ENCODE measurements at places on chromosomes 16 and 17.
A peak's percentile ranks its signal among the peaks of the same experiment; 100 is the strongest.

GRCh38 chr17:57902117-57902799 is 52.4 kb upstream of the MRPS23 start:
- DNase-seq: no peak

GRCh38 chr16:57755061-57755684 is 19.6 kb downstream of the KATNB1 start:
- no peak for DNase-seq

GRCh38 chr16:80058214-80058613 is 457.7 kb upstream of the MAF start:
- DNase-seq: peak; percentile 22

GRCh38 chr16:19913340-19913645 is 28.6 kb upstream of the GPRC5B start:
- no peak for DNase-seq

GRCh38 chr17:35080536-35080935 is 17.0 kb upstream of the RFFL start:
- DNase-seq: no peak

- no peak for DNase-seq
Observed at GRCh38 chr17:9226130-9226793, 205.0 kb downstream of the NTN1 start.
